ENCODE measurements at places on chromosomes 11 and 22.

GRCh38 chr22:19048531-19048930 lies 73.7 kb downstream of the DGCR2 start:
- no peak for DNase-seq

DNA sequence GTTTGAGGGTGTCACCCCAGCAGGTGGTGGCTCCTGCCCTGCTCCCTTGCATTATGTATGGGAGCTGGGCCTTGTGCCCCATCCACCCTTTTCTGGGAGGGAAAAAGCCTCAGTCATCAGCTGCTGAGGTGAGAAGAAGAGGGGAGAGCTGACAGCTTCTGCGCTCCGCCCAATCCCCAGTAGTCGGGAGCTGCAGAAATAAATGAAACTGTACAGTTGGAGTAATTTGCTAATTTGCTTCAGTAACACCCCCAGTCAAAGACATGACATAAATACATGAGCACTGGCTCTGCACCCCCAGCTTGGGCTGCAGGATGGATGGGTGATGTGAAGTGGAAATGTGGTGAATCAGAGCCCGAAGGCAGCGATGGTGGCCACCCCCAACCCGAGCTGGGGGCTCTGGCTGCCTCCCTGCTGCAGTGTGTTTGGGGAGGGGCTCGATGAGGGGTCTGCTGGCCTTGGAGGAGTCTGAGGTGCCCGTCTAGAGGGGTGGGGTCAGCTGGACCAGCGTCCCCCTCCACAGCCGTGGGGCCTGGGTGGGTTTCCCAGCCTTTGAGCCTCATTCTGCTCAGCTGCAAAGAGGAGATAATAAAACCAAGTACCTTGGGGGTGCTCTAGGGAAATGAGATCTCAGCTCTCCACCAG lies 59.2 kb downstream of the MPPED1 start:
- no peak for DNase-seq

- no peak for DNase-seq
Measured at GRCh38 chr11:128616161-128616560, 28.8 kb upstream of the ETS1 start.

GRCh38 chr11:34148504-34149165 lies 43.2 kb downstream of the NAT10 start:
- DNase-seq = no peak

DNA sequence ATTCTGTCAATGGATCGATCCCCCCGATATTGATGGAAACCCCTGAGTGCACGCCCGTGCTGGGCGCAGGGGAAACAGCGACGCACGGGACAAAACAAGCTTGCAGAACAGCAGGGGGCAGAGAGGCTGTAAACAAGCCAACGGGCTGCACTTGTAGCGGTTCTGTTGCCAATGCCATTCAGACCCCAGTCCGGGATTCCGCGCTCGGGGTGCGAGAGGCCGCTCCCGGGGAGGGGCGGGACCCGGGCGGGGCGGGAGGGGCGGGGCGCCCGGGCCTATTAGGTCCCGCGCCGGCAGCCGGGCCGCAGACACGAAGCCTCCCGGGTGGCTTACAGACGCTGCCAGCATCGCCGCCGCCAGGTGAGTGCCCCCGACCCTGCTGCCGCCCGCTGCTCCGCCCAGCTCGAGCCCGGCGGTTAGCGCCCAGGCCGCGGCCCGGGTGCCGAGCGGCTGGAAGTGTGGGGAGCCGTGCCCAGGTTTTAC lies at the start of gene BIK:
BIK (plus strand) TSS at position 307 of the 483 bp plus-strand sequence. CDS start 13,273 bp downstream, outside the sequence.
- DNase-seq = no peak

DNA sequence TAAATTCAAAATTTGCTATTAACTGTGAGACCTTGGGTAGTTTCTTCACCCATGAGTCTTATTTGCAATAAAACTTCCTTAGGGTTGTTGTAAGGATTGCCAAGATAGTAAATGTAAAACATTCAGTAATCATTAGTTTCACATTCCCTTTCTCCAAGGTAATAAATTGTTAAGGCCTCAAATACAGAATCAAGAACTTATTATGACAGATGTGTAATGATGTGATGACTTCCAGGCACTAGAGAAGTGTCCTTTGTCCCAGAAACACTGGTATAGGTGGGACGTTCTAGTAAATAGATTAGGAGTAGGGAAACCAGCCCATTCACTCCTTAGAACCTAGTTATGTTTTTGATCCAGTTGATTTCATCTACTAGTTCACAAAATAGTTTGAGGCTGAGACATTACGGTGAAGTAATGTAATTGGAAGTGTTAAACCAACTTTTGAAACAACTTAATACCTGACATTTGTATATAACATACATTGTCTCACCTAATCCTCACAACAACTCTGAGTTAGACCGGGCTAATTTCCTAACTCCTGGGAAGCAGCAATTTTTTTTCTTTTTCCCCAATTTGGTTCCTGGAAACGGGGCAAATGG lies 25.5 kb downstream of the CTNND1 start:
- no peak for DNase-seq

DNA sequence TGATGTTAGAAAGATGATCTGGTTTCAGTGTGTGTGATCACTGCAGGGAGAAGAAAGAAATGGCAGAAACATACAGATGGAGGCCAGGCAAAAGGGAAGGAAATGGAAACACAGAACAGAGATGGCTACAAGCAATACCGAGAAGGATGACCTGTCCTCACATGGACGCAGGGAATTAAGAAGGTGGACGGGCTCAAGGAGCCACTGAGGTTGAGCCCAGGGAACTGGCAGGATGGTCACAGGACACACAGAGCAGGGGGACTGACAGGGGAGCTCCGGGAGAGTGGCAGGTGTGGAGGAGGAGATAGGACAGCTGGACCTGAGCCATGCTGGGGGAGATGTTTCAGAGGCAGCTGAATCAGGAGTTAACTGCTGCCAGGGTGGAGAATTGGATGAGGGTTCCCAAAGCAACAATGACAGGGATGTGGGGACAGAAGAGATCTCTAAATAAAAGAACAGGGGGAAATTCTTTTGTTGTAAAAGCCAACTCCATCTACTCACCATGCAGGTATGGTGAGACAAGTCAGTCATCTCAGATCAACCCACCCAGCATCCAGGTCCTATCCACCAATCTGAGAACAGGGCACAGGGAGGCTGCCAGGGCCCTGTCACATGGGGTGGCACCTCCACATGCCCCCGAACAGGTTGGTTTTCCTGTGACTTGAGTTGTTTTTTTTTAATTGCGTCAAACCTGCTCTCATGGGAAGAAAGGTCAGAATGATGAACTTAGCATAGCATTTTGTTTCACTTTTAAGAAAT lies 26.3 kb downstream of the KLHL22 start:
- no peak for DNase-seq

DNA sequence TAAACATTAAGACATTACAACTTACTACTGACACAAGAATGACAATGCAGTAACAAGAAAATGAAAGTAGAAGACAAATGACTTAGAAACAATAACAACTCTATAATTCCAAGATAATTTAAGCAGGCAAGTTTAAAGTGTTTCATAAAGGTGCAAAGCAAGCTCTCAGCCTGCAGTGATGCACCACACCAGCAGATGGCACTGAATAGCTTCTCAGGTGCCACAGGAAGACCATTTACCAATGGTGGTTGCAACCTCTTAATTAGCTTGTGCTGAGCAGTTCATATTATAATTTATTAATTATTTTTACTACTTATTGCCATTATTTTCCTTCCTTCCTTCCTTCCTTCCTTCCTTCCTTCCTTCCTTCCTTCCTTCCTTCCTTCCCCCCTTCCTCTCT lies 60.6 kb downstream of the NXPE2 start:
- no peak for DNase-seq

DNA sequence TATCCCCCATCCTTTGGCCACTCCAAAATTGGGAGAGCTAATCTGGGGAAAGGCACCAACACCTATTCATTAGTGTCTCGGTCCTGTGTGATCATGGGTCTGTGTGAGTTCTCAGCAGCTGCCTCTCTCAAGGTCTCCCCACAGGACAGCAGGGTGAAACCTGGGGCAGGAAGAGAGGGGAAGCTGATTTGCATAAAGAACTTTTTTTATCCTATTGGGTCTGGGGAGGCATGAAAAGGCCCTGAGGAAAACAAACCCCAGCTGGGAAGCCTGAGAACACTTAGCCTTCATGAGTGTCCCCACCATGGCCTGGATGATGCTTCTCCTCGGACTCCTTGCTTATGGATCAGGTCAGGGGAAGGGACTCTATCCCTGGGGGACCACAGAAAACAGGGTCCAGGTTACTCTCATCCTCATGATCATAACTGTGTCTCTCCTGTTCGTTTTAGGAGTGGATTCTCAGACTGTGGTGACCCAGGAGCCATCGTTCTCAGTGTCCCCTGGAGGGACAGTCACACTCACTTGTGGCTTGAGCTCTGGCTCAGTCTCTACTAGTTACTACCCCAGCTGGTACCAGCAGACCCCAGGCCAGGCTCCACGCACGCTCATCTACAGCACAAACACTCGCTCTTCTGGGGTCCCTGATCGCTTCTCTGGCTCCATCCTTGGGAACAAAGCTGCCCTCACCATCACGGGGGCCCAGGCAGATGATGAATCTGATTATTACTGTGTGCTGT lies 116.0 kb upstream of the TOP3B start:
- peak; percentile 65 for DNase-seq

GRCh38 chr11:11622772-11623171 lies 967 bp upstream of the GALNT18 start:
- no peak for DNase-seq

- peak; percentile 68 for DNase-seq
Measured at GRCh38 chr11:69370984-69371709, 77.2 kb downstream of the MYEOV start.

DNA sequence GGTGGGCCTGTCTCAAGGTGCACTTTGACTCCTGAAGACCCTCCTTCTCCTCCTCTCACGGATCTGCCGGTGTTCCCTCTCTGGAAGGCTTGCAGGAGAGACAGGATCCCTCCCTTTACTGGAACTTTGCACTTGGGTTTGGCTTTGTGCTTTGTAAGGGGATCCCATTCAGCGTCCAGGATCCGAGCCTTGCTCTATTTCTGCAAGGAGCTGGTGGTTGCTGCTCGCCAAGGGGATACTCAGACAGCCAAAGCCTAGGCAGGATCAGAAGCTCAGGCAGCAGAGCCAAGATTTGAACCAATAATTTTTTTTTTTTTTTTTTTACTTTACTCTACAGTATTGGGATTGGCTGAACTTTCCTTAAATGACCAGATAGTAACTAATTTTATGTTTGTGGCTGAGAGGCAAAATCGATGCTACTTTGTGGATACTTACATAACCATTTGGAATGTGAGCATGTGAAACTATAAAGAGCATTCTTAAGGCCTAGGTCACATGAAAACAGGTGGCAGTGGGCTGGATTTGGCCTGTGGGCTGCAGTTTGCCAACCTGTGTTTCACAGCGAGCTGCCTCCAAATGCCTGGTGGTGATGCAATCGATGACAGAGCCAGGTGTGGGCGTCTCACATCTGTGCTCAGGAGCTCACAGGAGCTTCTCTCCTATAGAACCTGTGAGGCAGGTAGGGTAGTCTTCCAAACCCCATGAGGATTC lies 25.2 kb downstream of the BCR start:
- no peak for DNase-seq

- DNase-seq = no peak
Measured at GRCh38 chr11:113901141-113901540, 3.5 kb upstream of the HTR3B start.

GRCh38 chr11:128304666-128305485 lies 282.5 kb downstream of the ETS1 start:
- no peak for DNase-seq

DNA sequence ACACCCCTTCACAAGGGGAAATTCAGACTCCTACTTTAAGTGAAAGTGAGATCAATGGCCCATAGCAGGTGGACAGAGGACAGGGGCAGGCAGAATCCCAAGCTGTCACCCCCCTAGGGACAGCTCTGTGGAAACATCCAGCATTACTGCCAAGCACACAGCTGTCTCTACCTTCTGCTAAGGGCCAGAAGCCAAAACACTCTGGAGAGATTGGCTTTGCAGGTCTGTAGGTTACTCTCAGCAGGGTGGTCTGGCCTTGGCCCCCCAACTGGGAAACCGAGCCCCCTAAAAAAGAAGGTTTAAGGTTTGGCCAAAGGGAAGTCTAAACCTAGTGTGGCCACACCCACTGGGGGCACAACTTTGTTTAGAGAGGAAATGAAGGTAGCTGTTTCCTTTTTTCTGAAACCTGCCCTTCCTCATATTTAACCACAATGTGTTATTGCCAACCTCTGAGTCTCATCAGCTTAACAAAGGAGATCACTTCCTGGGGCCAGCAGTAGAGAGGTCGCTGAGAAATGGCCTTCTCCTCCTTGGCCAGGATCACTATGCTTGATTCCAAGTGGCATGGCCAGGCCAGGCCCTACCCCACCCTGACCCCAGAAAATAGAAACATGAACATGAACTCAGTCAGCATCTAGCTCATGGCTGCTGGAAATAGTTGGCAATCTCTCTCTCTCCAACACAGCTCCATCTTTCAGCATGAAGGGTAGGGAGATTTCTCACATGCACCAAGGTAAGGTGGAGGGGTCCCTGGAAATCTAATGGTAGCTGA lies 25.9 kb upstream of the SCARF2 start:
- no peak for DNase-seq

GRCh38 chr22:44701187-44701790 lies 715 bp upstream of the PRR5 start:
- no peak for DNase-seq

- no peak for DNase-seq
Measured at GRCh38 chr11:133636711-133637355, 104.5 kb upstream of the OPCML start.

DNA sequence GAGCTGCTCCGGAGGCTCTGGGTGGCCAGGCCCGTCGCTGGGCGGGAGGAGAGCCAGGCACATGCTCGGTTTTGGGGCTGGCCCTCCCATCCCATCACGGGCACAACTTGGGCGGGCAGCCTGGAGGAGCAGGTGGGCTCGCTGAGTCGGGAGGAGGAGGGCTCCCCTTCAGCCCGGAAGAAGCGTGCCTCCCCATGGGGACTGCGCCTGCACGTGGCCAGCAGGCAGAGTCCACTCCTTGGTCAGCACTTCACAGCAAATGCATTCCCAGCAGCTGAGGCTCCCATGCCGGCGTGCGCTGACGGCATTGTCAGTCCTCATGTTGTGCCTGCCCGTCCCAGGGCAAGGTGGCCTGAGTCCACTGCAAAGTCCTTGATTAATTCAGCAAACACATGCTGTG lies 1281.7 kb downstream of the BRD1 start:
- no peak for DNase-seq

- no peak for DNase-seq
Measured at GRCh38 chr11:47511917-47512316, 41.0 kb downstream of the CELF1 start.

DNA sequence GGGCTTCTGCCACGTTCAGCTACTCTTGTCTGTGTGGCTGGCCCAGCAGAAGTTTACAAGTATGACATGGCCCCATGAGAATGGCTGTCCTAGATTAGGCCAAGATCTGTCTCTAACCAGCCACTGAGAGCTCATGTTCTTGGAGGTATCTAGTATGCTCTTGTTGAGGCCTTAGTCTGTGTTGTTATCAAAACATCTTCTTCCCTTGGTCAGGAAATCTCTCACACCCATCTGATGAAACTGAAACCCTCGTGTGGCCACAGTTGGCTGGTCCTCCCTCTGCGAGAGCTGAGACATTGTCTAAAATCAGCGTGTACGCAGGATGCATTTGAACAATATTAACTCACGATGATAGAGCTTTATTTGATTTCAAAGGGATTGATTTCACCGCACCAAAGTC lies 109.0 kb upstream of the NNMT start:
- no peak for DNase-seq

GRCh38 chr11:65771589-65772112 lies 9.1 kb downstream of the AP5B1 start:
- DNase-seq = peak; percentile 8
